NAMALWA (cell line): ENCODE measurements at places on chromosomes 2 and 18.

- DNase-seq = no peak
Observed at GRCh38 chr2:166042356-166042755, 85.5 kb downstream of the SCN1A start.

DNA sequence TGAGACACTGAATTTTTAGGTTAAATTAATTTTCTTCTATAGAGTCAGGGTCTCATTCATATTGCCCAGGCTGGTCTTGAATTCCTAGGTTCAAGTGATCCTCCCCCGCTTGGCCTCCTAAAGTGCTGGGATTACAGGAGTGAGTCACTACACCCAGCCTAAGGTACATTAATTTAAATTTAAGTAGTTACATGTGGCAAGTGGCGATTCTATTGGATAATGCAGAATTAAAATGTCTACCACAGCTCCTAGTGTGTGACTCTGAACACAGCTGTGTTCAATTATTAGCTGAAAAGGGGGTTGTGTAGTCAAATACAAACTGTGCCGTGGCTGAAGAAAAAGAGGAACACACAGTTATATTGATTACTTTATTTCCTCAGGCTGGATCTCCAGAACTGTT lies 2.2 kb upstream of the CAD start:
- no peak for DNase-seq

DNA sequence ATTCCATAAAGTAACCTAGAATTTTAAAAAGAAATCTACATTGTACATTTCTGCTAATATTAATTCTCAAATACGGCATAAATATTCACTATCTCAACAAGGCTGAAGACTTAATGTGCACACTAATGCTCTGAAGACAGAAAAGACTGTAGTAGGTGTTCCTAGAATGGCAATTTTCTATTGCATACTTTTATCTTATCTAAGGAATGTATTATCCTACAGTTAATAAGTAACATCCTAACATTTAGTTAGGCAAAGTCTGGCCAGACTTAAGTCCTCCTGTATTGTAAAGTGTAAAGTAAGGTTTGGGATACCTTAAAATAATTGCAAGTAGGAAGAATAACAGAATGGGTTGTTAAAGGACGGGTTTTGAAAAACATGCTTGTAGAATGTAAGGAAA lies 42.2 kb downstream of the CHST9 start:
- no peak for DNase-seq

- no peak for DNase-seq
Observed at GRCh38 chr2:216601632-216602409, 31.4 kb upstream of the IGFBP2 start.

GRCh38 chr18:3544537-3544936 lies 94.6 kb downstream of the TGIF1 start:
- no peak for DNase-seq

- no peak for DNase-seq
Observed at GRCh38 chr2:607172-607571, 70.0 kb downstream of the TMEM18 start.

DNA sequence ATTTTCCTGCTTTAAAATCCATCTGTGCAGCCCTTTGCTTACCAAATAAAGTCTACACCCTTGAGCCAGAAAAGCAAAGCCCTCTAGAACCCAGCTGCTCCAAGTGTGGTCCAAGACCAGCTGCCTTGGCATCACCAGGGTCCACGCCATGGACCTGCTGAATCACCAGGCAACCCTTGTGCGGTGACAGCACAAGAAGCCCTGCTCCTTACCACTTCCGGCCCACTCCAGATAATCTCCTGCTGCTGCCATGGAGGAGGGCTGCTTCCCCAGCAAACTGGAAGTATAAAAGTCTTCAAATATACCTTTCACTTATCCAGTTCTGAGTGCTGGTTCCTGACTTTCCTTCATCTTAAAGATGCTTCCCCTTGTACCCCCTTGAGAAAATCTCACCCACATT lies 106.0 kb upstream of the PKDCC start:
- no peak for DNase-seq

GRCh38 chr2:9153643-9153980 lies 53.0 kb upstream of the ASAP2 start:
- DNase-seq = no peak

DNA sequence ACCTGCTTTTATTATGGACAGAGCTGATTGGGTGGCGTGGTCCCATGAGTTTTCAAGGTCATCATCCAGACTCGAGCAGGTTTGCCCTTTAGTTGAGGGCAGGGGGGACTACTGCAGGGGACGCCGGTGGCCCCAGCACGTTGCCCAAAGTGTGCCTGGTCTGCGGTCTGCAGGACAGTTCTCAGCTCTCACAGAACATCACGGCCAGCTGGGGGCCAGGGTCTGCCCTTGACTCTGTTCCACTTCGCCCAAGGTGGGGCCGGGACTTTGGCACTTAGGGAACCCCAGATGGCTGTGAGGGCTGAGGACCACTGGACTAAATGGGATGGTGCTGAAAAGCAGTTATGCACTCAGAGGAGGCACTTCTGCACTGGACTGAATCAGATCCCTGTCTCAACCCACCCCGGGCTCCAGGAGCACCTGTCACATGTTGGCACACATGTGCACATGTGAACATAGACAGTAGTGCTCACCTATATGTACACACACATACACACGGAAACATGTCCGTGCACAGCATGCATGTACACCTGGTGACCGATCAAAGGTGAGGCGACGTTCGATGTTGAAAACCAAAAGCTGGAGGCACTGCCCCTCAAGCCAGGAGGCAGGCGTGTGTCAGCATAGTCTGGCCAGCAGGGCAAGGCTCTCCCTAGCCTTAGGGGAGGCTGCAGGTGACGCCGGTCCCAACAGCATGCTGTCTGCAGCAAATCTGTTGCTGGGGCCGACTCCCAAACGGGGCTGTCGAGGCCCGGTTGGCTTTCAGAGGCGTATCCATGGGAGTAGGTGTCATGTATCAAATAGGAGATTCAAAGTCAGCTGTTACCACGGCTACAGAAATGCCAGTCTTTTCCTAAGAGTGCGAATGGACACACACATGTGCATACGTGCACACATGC lies 10.2 kb downstream of the ANO7 start:
- DNase-seq = no peak

DNA sequence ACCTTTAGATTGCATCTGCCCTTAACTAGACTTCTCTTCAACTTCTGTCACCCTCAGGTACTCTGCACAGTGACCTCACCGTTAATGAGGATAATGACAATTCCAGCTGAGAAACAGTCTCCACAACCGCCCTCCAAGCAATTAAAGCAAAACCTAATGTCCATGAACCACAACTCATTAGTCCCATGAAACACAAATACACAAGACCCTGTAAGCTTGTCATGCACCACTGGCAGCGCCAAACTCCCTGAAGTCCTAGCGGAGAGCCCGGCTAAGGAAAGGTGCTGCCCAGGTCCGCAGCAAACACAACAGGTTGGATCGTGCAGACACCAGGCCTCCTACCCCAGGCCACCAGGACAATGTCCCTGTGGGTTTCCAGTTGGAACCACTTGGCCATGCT lies 7.4 kb downstream of the SMAD7 start:
- no peak for DNase-seq

DNA sequence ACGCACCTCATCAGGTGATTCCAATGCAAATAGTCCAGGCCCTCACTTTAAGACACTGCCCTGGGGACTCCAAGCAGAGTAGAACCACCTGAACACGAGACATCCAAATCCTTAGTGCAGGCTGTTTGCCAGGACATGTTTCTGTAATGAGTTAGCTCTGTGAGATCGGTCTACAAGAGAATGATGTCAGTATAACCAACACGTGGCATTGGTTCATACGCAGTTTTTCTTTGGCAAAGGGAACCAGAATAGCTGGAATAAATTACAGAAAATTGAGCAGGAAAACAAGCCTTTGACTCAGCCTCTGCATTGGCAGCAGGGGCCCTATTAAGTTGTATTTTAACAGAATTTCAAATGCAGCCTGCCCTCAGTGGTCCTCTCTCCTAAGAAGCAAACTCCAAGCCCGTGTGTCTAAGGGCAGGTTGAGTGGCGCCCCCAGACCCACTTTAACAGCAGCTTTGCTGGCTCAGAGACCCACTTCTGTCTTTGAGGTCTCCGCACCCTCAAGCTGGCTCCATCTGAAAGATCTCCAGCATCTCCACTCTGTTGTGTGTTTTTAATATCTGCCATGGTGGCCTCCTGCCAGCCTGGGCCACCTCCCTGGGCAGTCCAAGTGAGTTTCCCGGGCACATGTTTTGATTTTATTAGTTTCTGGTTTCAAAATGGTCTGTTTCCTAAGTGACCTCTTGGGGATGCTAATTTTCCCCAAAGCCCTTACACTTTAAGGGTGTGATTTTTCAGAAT lies 61.3 kb downstream of the ALPK2 start:
- no peak for DNase-seq

- no peak for DNase-seq
Observed at GRCh38 chr2:144071461-144071860, 448.5 kb downstream of the ZEB2 start.

GRCh38 chr2:122263746-122264145 lies 508.3 kb downstream of the TSN start:
- no peak for DNase-seq

DNA sequence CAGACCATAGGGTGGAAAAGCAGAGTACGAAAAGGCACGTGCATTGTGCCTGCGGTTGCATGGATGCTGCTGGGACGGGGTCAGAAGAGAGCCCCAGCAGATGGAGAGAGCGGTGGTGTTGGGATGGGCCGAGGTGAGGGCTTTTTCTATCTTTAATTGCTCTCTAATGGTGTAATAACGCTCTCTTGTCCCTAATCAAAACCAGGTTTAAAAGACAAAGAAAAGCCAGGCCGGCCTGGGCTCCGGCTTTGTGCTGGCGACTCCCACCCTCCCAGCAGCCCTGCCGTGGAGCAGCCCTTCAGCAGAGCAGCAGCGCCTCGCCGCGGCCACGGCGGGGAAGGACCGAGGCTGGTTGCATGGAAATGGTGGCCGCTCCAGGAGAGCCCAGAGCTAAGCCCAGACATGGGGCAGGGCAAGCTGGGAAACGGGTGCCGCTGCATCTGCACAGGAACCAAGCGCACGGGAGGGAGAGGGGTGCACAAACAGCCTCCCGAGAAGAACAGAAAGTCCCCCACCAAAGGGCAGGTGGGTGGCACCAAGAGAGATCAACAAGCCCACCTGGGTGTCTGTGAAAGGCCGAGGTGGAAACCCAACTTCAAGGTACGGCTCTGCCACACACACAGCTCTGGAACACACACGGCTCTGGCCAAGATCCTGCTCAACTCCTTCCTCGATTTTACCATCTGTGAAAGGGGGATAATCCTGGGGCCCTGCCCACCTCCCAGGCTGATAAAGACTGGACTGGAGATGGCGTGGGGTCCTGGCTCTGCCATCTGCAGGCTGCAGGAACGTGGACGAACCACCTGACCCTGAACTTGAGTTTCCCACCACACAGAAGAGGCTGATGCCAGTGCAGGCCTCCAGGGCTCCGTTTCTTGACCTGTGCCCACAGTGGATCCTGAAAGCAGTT lies 15.0 kb downstream of the HS1BP3 start:
- DNase-seq = peak; percentile 72

DNA sequence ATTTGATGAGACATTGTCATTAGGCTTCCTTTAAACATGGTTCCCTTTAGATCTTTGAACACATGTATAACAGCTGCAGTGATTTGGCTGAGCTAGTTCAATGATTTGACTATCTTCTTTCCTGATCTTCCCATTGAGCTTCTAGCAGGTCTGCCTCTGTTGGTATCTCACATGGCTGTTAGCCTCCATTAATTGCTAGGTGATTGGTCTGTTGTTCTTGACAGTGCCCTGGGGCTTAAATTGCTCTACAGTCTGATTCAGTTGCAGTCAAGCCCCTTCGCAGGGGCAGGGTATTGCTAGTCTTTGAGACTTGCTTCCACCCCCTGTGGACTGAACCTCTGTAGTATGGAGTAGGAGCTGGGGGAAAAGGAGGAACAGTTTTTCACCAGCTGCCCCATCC lies 24.1 kb downstream of the SKA1 start:
- no peak for DNase-seq

DNA sequence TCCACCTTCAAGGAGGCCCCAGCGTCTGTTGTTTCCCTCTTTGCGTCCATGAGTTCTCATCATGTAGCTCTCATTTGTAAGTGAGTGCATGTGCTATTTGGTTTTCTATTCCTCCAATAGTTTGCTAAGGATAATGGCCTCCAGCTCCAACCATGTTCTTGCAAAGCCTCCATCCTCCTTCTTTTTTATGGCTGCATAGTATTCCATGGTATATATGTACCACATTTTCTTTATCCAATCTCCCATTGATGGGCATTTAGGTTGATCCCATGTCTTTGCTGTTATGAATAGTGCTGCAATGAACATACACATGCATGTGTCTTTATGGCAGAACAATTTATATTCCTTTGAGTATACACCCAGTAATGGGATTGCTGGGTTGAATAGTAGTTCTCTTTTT lies 73.0 kb upstream of the NFU1 start:
- DNase-seq = no peak

- no peak for DNase-seq
Observed at GRCh38 chr2:182302174-182302573, 124.7 kb downstream of the PDE1A start.

DNA sequence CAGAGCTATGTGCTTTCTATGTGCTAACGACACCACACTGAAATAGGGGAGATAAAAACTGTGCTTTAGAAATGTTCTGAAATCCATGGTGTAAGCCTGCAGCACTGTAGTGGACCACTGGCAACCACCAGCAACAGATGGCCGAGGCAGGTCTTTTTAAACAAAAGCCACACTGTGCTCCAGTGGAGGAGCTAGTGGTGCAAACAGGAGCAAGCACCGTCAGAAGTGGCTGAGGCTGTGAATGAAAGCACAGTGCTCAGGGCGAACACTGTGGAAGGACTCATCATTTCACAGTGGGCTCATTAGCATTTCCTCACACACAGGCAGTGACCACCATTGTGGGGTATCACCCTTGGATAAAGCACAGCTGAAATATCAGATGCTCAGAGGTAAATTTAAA lies 22.9 kb upstream of the MTX2 start:
- DNase-seq = no peak

DNA sequence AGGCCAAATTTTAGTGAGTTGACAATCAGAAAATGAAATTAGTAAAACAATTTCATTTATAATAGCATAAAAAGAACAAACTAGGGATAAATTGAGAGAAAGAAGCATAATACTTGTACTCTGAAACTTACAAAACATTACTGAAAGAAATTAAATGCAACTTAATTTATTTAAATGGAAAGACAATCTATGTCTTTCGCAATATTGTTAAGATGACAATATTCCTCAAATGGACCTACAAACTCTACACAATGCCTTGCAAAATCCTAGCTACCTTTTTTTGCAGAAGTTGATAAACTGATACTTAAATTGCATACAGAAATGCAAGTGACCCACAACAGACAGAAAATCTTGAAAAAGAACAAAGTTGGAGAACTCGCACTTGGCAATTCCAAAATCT lies 9.1 kb downstream of the EPG5 start:
- DNase-seq = no peak

- peak; percentile 61 for DNase-seq
Observed at GRCh38 chr2:113324684-113325160, 46.0 kb upstream of the PAX8 start.
